ENCODE measurements at places on chromosomes 4 and X.

GRCh38 chrX:140090800-140091124, 125.4 kb upstream of the CXorf66 start:
- no peak for DNase-seq

- DNase-seq, result no peak
These were observed 36.7 kb upstream of the TLR3 start for GRCh38 chr4:186032259-186032658.

DNA sequence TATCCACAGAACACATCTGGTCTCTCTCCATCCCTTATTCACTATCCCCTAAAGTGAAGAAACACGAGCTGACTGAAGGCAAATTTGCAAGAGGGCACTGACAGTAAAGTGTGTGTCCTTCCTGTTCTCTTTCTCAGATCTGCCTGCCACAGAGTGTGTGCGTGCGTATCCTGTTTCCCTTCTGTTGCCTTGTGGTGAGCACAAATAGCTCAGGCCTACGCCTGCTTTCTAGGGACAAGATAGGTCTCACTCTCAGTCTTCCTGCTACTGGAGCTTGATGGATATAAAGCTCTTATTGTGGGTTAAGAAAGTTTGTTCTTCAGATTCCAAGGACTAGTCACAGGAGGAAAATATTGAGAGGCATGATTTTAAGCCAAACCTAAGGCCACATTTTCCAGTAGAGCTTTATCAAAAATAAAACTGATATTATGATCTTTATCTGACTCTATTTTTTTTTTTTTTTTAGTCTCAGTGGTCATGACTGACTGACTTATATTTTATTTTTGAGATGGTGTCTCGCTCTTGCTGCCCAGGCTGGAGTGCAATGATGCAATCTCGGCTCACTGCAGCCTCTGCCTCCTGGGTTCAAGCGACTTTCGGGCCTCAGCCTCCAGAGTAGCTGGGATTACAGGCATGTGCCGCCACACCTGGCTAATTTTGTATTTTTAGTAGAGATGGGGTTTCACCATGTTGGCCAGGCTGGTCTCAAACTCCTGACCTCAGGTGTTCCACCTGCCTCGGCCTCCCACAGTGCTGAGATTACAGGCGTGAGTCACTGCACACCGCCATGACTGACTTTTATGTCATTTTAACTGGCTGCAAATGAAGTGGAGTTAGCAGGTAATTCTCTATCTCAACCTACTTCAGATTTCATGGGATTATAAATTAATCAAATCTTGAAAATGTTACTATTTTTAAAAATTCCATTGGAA, 140.3 kb upstream of the SH3RF1 start:
- peak; percentile 2 for DNase-seq

DNA sequence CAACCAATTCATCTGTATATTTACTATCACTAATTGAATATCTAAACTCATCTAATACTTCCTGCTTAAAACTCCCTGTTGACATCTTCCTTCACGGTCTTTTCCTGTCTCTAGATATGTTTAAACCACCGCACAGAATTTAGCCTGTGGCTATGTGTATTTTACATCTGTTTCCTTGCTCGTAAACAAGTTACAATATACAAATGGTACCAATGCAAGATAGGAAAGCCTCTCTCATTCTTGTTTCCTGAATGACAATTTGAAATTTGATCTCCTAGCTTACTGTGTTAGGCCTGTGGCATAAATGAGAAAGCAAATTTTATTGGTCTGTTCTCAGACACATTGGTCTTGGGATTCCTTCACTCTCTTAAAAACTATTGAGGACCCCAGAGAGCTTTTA, 89.7 kb upstream of the PCDH7 start:
- DNase-seq, result no peak

- DNase-seq, result no peak
These were observed 1.0 kb upstream of the SFRP2 start for GRCh38 chr4:153789741-153790499.

- DNase-seq, result peak; percentile 1
These were observed 51.7 kb downstream of the PHF8 start for GRCh38 chrX:53992589-53992988.

- no peak for DNase-seq
These were observed 46.6 kb upstream of the MAMLD1 start for GRCh38 chrX:150316564-150316963.

- no peak for DNase-seq
These were observed 17.1 kb downstream of the USP46 start for GRCh38 chr4:52641854-52642563.

GRCh38 chr4:174147863-174148262, 135.6 kb downstream of the FBXO8 start:
- no peak for DNase-seq
